ENCODE measurements at places on chromosomes 1 and 21.

DNA sequence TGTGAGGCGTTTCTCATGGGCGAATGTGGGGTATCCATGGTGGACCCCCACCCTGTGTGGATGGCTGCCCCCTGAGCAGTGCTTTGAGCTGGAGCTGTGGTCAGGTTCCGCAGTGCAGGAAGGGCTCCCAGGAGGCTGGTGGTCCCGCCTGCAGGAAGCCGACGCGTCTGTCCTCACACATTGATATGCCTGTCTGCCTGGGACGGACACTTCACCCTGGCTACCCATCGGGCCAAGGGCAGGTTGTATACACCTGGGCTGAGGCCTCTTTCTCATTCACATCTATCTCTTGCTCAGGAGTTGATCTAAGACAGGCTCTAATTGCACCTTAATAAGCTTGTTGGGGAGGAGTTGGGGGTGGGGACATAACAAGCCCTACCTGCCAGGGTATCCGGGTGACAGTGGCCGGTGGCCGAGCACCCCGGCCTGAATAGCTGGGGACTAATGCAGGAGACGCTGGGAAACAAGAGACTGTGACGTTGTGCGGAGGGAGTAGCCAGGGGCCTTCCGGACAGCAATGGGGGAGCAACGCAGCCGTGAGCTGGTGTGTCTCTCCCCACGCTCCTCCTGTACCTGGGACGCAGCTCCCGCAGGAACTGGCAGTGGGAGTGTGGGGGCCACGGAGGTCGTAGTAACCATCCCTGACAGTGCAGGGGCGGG is 21.7 kb downstream of the PDXK start:
- DNase-seq = no peak

DNA sequence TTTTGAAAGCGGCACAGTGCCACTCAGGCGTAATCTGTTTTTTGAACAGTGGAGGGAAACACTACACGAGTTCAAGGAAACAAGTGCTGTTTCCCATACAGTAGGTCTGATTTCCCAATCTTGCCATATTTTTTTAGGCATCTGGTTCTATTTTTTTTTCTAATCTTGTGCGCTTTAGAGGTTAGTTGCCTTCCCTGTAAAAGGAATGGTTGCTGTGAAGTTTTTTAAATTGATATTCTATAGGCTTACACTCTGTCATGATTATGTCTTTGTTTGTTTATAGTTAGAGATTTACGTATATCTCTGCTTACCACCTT is 1.2 kb downstream of the NASP start:
- no peak for DNase-seq

DNA sequence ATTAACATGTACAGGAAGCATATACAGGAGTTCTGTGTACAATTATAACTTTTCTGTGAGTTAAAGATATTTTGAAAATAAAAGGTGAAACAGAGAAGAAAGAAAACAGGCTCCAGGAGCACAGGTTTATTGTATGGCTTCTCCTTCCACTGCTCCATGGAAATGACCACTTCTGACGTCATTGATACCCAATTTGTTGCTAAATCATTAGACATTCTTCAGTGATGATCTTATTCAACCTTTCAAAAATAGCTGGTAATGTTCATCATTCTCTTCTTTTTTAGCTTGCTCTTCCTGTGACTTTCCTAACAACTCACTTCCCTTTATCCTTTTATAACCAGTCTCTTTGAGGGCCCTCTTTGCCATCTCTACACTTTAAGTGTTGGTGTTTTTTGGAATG is 77.8 kb downstream of the KCNK2 start:
- DNase-seq = no peak

GRCh38 chr21:34925597-34925996 is 123.5 kb downstream of the RUNX1 start:
- no peak for DNase-seq

DNA sequence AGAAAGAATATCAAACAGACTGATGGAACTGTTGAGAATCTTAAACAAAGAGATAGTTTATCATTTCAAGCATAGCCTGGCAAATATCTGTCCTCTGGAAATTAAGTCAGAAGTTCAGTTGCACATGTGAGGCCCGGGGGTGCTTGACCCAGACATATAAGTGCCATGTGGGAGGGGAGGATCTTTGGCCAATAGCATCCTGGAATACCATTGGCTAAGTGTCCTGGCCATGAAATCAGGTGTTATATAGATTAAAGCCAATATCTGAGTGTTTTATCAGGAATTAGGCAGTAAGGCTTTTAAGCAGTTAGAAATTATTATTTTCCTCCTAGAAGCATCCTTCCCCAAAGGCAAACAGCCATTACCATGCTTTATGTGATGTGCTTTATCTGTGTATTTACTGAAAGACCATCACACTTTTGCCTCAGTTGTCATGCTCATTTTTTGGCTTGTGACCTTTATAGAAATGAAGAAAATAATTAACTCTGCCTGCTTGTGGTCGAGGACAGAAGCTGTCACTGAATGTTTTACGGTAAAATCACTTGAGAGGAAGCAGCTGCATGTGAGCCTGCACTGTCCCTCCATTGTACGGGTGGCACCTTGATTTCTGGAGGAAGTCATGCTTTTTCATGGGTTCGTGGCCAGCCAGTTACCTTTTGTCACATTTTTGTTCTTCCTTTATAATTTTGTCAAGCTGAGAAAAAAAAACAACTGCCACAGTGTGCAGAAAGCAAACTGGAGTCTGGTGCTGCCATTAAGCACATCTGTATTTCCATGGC is 259.9 kb upstream of the FMN2 start:
- no peak for DNase-seq
